T-helper 17 cell (primary cell): ENCODE measurements at places on chromosomes 1 and 21.

DNA sequence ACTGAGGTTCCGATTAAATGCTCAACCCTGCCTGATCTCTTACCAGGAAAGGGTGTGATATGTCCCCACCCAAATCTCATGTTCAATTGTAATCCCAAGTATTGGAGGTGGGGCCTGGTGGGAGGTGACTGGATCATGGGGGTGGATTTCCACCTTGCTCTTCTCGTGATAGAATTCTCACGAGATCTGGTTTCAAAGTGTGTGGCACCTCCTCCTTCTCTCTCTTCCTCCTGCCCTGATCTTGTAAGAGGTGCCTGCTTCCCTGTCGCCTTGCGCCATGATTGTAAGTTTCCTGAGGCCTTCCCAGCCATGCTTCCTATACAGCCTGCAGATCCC is 34.9 kb downstream of the RSPH1 start:
- peak overlapping the region; percentile 76 for H3K4me3 ChIP-seq
- H3K27ac ChIP-seq: peak overlapping the region; percentile 95
- no peak for DNase-seq
- peaks cover 57% of the 10 kb centered on the region for H3K4me1 ChIP-seq
- no peaks in the 10 kb centered on the region for H3K27me3 ChIP-seq
- no peaks in the 10 kb centered on the region for H3K36me3 ChIP-seq

- H3K4me1 ChIP-seq: no peaks in the 10 kb centered on the region
- H3K36me3 ChIP-seq: no peaks in the 10 kb centered on the region
- no peak for DNase-seq
Observed at GRCh38 chr1:82161700-82162141, 361.0 kb downstream of the ADGRL2 start.

DNA sequence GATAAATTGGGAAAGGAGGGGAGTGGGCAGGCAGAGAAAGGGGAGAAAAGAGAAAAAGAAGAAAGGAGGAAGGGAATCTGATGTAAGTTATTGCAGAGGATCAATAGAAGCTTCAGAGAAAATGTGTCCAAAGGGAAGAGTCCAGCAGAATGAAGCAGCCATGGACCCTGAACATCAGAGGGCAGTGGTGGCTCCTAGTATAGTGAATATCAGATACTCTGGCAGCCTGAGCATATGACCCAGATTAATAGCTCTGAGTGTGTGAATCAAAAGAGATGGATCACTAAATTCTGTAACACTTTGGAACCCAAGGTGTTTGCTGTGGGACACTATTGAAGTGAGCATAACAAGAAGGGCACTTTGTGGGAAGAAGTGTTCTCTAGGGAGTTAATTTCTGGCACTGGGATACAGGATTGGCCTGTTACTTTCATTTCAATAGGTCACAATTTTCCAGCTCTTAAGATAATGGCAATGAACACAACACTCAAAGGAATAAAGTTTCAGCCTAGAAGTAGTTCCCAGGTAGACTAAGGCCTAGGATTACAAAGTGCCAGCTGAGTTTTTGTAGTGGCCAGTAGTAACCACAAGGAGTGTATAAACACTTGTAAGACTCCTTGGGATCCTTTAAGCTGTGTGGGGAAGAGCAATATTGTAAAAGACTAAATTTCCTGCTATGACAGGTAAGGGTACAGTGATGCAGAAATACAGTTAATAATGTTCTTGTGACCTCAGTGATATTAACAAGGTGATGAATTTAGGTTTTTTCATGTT is 164.5 kb upstream of the BEND5 start:
- H3K27me3 ChIP-seq: peaks cover 6% of the 10 kb centered on the region
- DNase-seq: no peak
- no peaks in the 10 kb centered on the region for H3K4me1 ChIP-seq
- H3K36me3 ChIP-seq: no peaks in the 10 kb centered on the region

DNA sequence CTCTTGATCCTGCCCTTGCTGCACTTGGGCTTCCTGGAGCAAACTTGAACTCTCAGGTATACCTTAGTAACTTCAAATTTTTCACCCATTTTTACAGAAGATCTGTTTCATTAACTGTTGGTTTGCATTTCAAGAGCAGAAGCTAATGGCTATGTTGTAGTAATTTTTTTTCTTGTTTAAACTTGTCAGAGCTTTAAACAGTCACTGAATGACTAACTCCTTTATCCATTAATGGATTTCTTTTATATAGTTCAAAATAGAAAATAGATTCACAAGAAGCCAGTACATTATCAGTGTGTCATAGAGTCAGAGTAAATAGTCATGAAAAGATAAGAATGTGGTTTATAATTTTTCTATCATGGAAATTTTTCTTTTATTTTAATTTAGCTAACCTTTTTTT is 13.6 kb downstream of the SRSF11 start:
- no peak for DNase-seq
- H3K4me3 ChIP-seq: no peak overlapping the region
- no peak overlapping the region for H3K27ac ChIP-seq
- H3K27me3 ChIP-seq: no peaks in the 10 kb centered on the region

GRCh38 chr1:81174811-81175476 is 625.8 kb upstream of the ADGRL2 start:
- no peak for DNase-seq
- H3K27me3 ChIP-seq: no peaks in the 10 kb centered on the region
- no peak overlapping the region for H3K27ac ChIP-seq
- H3K4me3 ChIP-seq: no peak overlapping the region
- H3K36me3 ChIP-seq: no peaks in the 10 kb centered on the region
- H3K4me1 ChIP-seq: no peaks in the 10 kb centered on the region

GRCh38 chr1:217273866-217274265 is 357.0 kb downstream of the GPATCH2 start:
- H3K4me1 ChIP-seq: no peaks in the 10 kb centered on the region
- H3K27ac ChIP-seq: no peak overlapping the region
- DNase-seq: no peak

DNA sequence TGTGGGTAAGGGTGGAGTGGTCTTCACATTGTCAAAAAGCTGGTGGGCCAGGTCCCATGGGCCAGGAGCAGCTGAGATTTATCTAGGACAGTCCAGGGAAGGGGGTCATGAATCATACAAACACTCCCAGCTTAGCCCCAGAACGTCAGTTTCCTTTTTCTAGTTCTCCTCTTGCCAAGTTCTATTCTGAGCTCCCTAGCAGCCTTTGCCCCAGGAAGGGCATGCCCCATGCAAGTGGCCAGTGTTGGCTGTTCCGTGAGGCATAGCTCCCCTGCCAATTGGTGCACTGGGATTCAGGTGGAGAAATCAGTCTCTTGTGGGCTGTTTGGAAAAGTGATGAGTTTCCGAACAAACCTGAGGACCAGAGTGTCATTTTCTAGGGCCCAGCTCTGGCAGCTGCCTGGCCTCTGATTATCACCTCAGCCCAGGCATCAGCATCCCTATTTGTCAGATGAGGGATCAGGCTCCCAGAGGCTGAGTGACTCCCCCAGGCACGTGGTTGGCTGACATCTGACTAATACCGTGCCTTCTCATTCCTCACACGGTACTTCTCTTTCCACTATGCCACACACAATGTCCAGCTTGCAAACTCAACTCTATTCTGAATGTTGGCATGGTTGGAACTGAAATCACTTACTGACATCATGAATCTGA is 14.2 kb upstream of the MYOM3 start:
- H3K36me3 ChIP-seq: no peaks in the 10 kb centered on the region
- peaks cover 17% of the 10 kb centered on the region for H3K27me3 ChIP-seq

- H3K27me3 ChIP-seq: peaks cover 12% of the 10 kb centered on the region
- no peak overlapping the region for H3K27ac ChIP-seq
- no peak for DNase-seq
- H3K36me3 ChIP-seq: no peaks in the 10 kb centered on the region
- H3K4me1 ChIP-seq: no peaks in the 10 kb centered on the region
Observed at GRCh38 chr1:237799762-237800474, 90.8 kb downstream of the ZP4 start.

DNA sequence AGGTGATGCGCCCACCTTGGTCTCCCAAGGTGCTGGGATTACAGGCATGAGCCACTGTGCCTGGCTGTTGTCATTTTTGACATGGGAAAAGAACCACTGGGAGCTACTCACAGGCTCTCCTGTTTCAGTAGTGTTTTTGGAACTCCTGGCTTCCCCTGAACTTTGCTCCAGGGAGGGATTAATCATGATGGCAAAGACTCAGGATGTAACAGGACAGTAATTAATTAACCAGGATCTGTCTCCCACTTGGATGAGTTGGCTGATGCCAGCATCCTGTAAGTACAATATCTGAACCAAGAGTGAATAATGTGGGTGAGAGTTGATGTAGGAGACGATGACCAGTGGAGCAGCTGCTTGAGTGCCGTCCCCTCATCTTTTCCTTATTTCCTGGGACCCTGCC is 4.9 kb downstream of the SFT2D2 start:
- H3K27ac ChIP-seq: no peak overlapping the region
- H3K4me3 ChIP-seq: no peak overlapping the region
- peaks cover 11% of the 10 kb centered on the region for H3K36me3 ChIP-seq
- no peaks in the 10 kb centered on the region for H3K27me3 ChIP-seq

GRCh38 chr1:204409123-204409522 is 2.5 kb downstream of the PPP1R15B start:
- H3K4me1 ChIP-seq: peaks cover 16% of the 10 kb centered on the region
- H3K27ac ChIP-seq: peak overlapping the region; percentile 100
- no peaks in the 10 kb centered on the region for H3K27me3 ChIP-seq
- peaks cover 5% of the 10 kb centered on the region for H3K36me3 ChIP-seq
- no peak for DNase-seq

GRCh38 chr1:204406621-204407020 is 5.0 kb downstream of the PPP1R15B start:
- peaks cover 5% of the 10 kb centered on the region for H3K36me3 ChIP-seq
- H3K4me3 ChIP-seq: peak overlapping the region; percentile 73
- H3K4me1 ChIP-seq: peaks cover 17% of the 10 kb centered on the region
- H3K27ac ChIP-seq: peak overlapping the region; percentile 100

- peaks cover 3% of the 10 kb centered on the region for H3K36me3 ChIP-seq
- DNase-seq: no peak
- peaks cover 6% of the 10 kb centered on the region for H3K4me1 ChIP-seq
- no peak overlapping the region for H3K4me3 ChIP-seq
- H3K27me3 ChIP-seq: no peaks in the 10 kb centered on the region
Observed at GRCh38 chr1:161359291-161359690, 8.4 kb downstream of the CFAP126 start.

- H3K4me1 ChIP-seq: peaks cover 21% of the 10 kb centered on the region
- DNase-seq: no peak
- H3K4me3 ChIP-seq: no peak overlapping the region
Observed at GRCh38 chr1:41835485-41835884, 83.2 kb downstream of the HIVEP3 start.

DNA sequence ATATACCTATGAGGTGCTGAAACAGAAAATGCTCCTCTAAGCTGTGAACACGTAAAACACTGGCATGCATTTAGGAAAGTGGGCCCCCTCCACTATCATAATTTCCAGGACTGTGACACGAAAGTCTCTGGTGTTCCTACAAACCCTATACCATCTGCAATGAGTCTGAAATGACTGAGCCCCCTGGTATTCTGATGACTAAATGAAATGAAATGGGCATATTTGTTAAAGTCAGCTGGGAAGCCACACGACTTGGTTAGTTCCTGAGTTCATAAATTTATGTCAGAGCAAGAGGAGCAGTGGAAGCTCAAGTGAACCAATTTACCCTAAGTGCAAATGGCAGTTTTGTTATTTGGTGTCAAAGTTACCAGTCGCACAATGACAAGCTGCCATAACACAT is 182.3 kb downstream of the KCTD3 start:
- no peaks in the 10 kb centered on the region for H3K4me1 ChIP-seq
- no peak for DNase-seq
- H3K27ac ChIP-seq: no peak overlapping the region

- H3K27ac ChIP-seq: no peak overlapping the region
- H3K4me1 ChIP-seq: peaks cover 9% of the 10 kb centered on the region
- H3K27me3 ChIP-seq: peaks cover 2% of the 10 kb centered on the region
- no peak for DNase-seq
Observed at GRCh38 chr1:200912737-200913407, 18.2 kb downstream of the INAVA start.

GRCh38 chr1:109610609-109611307 is 8.7 kb downstream of the GNAT2 start:
- DNase-seq: no peak
- no peaks in the 10 kb centered on the region for H3K27me3 ChIP-seq
- H3K36me3 ChIP-seq: no peaks in the 10 kb centered on the region
- no peak overlapping the region for H3K4me3 ChIP-seq
- H3K4me1 ChIP-seq: peaks cover 4% of the 10 kb centered on the region

DNA sequence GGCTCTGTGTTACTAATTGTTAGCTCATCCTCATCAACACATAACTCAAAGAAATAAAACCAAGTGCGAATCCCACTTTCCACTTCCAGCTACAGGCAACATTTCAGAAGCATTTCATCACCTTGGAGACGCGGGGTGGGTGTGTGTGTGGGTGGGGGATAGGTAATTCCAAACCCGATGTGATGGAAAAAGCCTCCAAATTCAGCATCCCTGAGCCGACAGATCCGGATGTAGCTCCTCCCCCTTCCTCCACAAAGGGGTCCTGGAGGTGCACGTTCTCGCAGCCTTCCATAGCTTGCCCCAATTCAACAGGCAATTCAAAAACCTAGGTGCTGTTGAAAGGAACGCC is 486 bp downstream of the HSPA13 start:
- no peak for DNase-seq
- peaks cover 3% of the 10 kb centered on the region for H3K36me3 ChIP-seq
- H3K4me3 ChIP-seq: peak overlapping the region; percentile 100
- H3K4me1 ChIP-seq: peaks cover 25% of the 10 kb centered on the region
- peak overlapping the region; percentile 100 for H3K27ac ChIP-seq
- no peaks in the 10 kb centered on the region for H3K27me3 ChIP-seq

DNA sequence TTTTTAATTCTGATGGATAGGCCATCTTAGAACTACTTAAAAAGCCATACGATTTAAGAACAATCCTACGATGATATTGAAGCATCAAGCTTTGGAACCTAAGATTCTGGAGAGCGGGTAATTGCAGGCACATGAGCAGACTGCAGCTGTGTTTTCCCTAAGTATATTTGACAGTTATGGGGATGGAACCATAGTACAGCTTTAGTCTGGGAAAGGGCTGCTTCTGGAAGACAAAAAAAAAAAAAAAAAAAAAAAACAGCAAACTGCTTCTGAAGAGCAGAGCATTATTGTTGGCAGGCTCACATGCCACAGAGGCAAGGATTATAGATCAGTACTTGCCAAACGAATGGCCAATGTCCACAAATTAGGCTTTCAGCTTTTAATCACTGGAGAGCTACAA is 1618.7 kb downstream of the AMY1C start:
- H3K4me3 ChIP-seq: no peak overlapping the region
- DNase-seq: no peak

DNA sequence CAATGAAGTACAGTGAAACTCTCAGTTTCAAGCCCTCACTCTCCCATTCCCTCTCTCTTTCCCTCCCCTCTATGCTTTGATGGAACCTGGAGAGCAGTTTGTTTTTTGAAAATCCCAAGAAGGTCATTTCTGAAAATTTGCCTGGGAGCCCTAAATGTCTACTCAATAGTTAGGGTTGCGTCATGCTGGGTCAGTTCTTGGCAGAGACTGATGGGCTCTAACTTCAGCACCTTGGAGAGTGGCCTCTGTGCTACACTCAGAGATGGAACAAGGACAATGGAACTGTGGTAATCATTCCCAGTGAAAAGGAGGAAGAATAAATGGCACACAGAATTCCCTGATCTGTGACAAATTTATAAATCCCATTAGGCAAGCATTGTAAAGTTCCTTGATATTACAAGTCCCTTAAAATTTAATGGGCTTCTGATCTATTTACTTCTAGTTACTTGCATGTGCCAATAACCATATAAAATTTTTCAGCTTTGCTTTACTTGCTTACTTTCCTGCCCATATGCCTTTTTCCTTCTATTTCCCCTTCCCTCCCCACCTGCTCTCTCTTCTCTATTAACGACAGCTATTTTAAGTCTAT is 182.9 kb upstream of the KCND3 start:
- no peaks in the 10 kb centered on the region for H3K4me1 ChIP-seq
- H3K27me3 ChIP-seq: no peaks in the 10 kb centered on the region
- H3K4me3 ChIP-seq: no peak overlapping the region
- no peak overlapping the region for H3K27ac ChIP-seq
